Airway epithelial cell (primary cell): ENCODE measurements at places on chromosomes 7 and 10. TPM values are rescaled to one million over a fixed set of nuclear protein-coding genes. Genes with fewer than 3 reads are reported as not detected.

ACHE gene
- not detected in 2 replicates for total RNA-seq

IL6 gene
- 1.1 and 1.6 TPM in 2 replicates for total RNA-seq

ZNF485 gene
- total RNA-seq: 2.8 and 3.0 TPM in 2 replicates

CLDN3 gene
- total RNA-seq: 0.28 TPM in 1 of 2 replicates, not detected in the other

CRHR2 gene
- not detected in 2 replicates for total RNA-seq

SORBS1 gene
- 0.07 and 0.09 TPM in 2 replicates for total RNA-seq

NME8 gene
- total RNA-seq: 0.07 TPM in 1 of 2 replicates, not detected in the other

GPR26 gene
- not detected in 2 replicates for total RNA-seq

CUBN gene
- under 0.01 and 0.88 TPM in 2 replicates for total RNA-seq

CYP2C19 gene
- 0.14 TPM in 1 of 2 replicates, not detected in the other for total RNA-seq

GPER1 gene
- total RNA-seq: 0.49 and 1.2 TPM in 2 replicates

WEE2 gene
- total RNA-seq: not detected in 2 replicates

LIPK gene
- total RNA-seq: 1.4 and 1.9 TPM in 2 replicates

FRG2B gene
- not detected in 2 replicates for total RNA-seq

MSMB gene
- total RNA-seq: 0.84 and 2.0 TPM in 2 replicates

SPDYE16 gene
- total RNA-seq: 0.05 TPM in 1 of 2 replicates, not detected in the other

CPEB3 gene
- 0.51 and 1.1 TPM in 2 replicates for total RNA-seq

ARPC1A gene
- total RNA-seq: 239 and 254 TPM in 2 replicates

CYP2W1 gene
- 8.2 and 13.1 TPM in 2 replicates for total RNA-seq

RPEL1 gene
- total RNA-seq: not detected in 2 replicates

FAM241B gene
- total RNA-seq: 2.1 and 3.6 TPM in 2 replicates

CNNM1 gene
- 0.14 TPM in 1 of 2 replicates, not detected in the other for total RNA-seq

VAX1 gene
- not detected in 2 replicates for total RNA-seq

ZP3 gene
- total RNA-seq: 2.5 and 9.3 TPM in 2 replicates

UCMA gene
- total RNA-seq: not detected in 2 replicates

TUBB8 gene
- total RNA-seq: not detected in 2 replicates

AQP1 gene
- not detected in 2 replicates for total RNA-seq

ZNF736 gene
- 3.2 and 3.6 TPM in 2 replicates for total RNA-seq

PTPRN2 gene
- 0.28 and 1.1 TPM in 2 replicates for total RNA-seq

FKBP6 gene
- total RNA-seq: not detected in 2 replicates

PLPP4 gene
- not detected in 2 replicates for total RNA-seq

MMD2 gene
- total RNA-seq: not detected in 2 replicates
